H4 (cell line): ENCODE measurements at places on chromosomes 2 and 18. TPM values are rescaled to one million over a fixed set of nuclear protein-coding genes. Genes with fewer than 3 reads are reported as not detected.
A peak's percentile ranks its signal among the peaks of the same experiment; 100 is the strongest.

DNA sequence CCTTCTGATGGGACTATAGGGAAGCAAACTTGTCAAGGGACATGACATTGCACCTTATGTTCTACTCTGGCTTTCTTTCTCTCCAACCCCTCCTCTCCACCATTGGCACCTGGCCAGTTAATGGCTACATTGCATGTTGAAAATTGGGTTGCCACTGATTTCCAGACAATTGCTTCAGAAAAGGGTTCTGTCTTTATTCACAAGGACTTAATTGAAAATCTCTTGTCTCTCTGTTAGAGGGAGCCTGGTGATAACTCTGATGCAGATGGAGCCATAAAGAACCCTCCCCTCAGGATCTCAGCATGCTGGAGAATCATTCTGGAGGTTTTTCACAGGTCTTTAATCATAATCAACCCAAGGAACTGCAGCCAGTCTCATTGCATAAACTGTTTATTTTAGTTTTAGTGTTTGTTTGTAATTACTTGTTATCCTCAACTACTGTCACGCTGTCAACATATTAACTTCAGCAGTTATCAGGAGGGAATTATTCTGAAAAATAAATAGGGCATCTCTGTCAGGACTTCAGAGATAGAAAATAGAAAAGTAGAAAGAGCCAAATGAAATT is 316.8 kb downstream of the RIT2 start:
- no peak for DNase-seq

GRCh38 chr2:47119001-47119400 is 36.1 kb downstream of the STPG4 start:
- no peak for DNase-seq

The LDAH gene
- 17.9 and 21.5 TPM in 2 replicates for total RNA-seq

- peak; percentile 28 for DNase-seq
Observed at GRCh38 chr2:229800997-229801754, 86.8 kb upstream of the DNER start.

DNA sequence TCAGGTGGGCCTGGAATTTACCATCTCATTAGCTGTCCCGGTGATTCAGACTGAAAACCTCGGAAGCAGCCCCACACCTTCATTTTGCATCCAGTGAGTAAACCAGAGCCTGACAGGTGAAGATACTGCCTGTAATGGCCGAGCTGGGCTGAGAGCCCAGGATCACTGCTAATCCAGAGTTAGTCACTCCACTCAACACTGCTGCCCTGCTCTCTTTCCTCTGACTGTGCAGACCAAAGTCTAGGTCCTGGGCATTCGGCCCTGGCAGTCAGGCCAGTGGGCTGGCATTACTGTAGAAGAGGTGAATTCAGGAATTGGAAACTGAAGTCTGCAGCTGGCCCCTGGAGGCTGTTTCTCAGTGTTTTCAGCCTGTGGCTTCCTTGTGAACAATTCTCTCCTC is 44.3 kb downstream of the TMEM17 start:
- DNase-seq = no peak

GRCh38 chr2:36432479-36432878 is 76.9 kb downstream of the CRIM1 start:
- DNase-seq = no peak

- no peak for DNase-seq
Observed at GRCh38 chr2:95374029-95374428, 28.5 kb upstream of the FAHD2A start.

The ANKRD30B gene
- total RNA-seq = 0.08 and 0.33 TPM in 2 replicates

DNA sequence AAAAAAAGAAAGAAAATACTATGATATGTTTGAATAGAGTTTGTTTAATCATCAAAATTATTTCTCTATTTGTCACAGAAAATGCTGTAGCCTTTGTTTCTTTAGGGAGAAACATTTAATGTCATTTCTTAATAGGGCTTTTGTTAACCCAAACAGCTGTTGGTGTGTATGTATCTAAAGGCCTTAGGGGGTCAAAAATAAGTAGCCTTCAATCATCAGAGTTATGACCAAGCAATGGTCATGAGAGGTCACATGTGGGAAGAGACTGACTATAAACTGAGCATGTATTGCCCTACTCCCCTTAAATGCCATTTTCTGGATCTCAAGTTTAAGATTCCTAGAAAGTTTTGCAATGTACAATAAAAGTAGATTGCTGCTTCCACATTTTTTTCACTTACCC is 22.7 kb downstream of the HNMT start:
- DNase-seq = no peak

The DYNC1I2 gene
- 65.9 and 72.6 TPM in 2 replicates for total RNA-seq
